ENCODE measurements at places on chromosomes 4 and X.

GRCh38 chr4:3471886-3472285 is 8.8 kb downstream of the DOK7 start:
- DNase-seq: no peak

DNA sequence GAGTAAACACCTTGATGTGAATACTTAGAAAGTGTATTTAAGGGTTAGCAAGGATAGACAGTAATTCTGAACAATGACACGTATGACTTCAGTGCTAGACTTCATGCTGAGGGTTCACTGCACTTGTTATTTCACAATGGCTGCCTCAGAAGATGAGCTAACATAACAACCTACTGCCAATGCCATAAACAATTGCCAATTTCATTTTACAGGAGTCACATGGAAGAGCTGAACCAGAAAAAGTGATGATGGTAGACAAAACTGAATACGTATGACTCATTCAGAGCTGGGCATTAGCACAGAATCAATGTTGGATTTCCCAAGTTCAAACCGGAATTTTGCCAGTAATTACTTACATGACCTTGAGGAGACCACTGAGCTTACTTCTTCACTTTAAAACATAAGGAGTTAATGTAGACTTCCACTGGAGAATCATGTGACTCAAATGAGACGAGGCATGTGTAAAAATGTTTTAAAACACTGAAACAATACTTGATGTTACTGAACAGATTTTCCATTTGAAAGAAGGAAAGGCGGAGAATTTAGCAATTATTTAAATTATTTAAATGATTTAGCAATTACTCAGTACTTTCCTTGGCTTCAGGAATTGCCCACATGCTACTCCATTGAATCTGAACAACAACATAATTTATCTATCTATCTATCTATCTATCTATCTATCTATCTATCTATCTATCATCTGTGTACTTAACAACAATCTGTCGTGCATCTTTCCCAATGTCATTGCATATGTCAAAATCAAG is 868.5 kb upstream of the SLIT2 start:
- no peak for DNase-seq

GRCh38 chrX:119228512-119229252 is 7.4 kb upstream of the PGRMC1 start:
- peak; percentile 70 for DNase-seq

GRCh38 chr4:87399954-87400353 is 9.0 kb upstream of the HSD17B11 start:
- DNase-seq: no peak

DNA sequence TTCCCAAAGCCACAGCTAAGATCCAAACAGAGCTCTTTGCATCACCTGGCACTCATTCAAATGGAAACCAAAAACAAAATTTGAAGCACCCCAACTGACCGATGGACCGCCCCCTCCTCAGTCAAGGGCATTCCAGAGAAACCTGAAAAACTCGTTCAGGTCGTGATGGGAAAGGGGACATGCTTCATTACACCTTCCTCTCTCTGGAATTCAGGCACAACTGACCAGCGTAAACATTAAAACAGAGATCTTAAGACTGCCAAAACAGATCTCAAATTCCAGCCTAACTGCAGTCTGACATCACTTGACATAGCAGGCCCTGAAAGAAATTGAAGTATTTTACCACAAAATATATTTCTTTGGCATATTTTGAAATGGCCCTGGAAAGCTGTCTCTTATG is 28.5 kb downstream of the PTTG2 start:
- no peak for DNase-seq

- DNase-seq: peak; percentile 10
Observed at GRCh38 chr4:168618577-168619265, 121.9 kb downstream of the PALLD start.

DNA sequence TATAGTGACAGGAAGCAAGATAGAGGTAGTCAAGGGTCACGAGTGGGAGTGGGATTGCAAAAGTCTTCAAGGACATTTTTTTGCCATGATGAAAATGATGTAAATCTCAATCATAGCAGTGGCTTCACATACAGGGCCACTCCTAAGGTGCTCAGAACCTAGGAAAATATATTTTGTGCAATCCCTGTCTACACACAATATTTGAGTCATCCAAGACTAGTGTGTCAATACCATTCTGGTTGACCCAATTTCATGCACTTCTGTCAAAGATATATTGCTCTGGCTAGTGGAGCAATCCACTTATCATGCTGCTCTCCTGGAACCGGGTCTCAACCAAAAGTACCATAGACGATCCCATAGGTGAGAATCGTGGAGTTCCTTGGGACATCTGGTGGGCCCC is 24.2 kb upstream of the XPNPEP2 start:
- no peak for DNase-seq

DNA sequence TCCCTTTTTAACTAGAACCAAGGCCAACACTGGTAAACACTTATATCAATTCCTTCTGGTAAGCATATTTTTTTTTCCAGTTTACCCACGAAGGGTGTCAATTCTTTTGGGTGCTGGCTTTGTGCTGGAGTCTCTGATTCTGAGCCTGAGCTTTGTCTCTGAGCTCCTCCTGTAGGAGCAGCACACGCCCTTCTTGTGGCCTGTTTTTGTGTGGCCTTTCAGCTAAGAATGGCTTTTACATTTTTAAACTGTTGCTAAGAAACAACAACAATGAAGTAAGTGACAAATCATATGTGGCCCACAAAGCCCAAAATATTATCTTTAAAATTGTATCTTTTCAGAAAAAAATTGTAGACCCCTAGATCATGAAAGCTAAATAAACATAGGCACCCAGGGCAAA is 98.0 kb upstream of the TBC1D9 start:
- no peak for DNase-seq

DNA sequence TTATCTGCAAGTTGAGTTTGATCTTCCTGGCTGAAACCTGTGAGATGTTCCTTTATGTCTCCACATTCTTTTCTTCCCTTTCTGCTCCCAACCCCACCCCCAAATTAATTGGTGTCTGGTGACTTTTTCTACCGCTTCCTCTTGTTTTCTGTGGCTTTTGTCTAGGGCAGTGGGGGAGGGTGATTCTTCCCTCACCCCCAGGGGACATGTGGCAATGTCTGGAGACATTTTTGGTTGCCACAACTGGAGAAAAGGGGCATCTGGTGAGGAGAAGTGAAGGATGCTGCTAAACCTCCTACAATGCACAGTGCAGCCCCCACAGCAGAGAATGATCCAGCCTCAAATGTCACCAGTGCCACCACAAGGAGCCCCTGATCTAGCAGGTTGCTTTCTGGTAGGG is 152.9 kb downstream of the NHS start:
- no peak for DNase-seq

DNA sequence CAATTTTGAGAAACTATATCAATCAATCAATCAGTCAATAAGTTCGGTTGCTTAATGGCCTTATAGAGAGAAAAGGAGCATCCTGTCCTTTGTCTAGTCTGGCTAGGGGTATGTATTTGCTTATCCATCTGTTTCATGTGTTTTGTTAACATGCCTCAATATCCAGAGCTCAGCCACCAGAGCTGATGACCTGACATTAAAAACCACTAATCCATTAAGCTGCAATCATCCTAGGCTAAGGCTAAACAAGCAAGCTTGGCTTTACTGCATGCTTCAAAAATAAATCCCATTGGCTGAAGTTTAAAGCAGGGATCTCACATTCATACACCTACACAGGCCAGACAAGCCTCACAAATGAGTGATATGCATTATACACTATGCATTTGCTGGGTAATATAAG is 139.7 kb downstream of the INPP4B start:
- DNase-seq: no peak

DNA sequence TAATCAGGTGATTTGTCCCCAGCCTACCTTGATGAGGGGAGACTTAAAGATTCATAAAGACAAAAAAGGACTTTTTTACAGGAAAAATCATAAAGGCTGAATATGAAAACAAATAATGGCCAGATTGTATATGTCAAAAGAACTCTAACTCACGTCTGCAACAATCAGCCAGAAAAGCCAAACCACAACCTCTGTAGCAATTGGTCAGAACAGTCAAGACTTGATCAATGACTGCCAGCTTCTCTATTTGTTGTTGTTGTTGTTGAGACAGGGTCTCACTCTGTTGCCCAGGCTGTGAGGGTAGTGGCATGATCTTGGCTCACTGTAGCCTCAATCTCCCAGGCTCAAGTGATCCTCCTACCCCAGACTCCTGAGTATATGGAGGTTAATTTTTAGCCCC is 35.9 kb upstream of the PPA2 start:
- no peak for DNase-seq

- DNase-seq: no peak
Observed at GRCh38 chrX:108216919-108217571, 125.5 kb downstream of the ATG4A start.

GRCh38 chr4:21469438-21470300 is 478.9 kb downstream of the KCNIP4 start:
- peak; percentile 43 for DNase-seq

DNA sequence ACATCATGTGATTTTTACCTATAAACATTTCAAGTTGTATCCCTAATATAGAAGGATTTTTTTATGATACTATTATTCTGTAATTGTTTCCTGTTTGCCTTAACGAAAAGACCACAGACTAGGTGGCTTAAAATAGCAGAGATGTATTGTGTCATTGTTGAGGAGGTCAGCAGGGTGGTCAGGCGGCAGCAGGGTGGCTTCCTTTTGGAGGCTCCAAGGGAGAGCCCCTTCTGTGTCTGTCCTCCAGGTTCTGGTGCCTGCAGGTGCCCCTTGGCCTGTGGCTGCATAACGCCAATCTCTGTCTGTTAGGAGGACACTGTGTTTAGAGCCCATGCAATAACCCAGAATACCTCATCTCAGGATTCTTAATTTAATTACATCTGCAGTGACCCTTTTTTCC is 118.1 kb downstream of the TBL1X start:
- DNase-seq: no peak

DNA sequence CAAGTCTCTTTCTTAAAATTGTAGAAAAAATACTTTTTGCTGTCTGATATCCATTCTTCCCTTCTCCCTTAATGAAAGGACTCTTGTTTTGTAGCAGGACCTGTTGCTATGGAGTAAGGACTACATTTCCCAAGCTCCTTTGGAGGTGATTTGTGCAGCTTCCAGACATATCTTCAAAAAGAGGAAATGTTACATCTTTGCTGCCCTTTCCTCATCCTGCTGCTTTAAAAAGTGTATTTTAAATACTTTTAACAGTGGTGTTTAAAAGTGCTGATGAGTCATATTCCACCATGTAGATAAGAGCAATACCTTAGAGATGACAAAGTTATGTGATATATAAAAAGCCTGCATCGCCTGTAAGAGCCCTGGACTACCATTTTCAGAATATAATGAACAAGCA is 98.7 kb downstream of the CFAP299 start:
- peak; percentile 14 for DNase-seq

DNA sequence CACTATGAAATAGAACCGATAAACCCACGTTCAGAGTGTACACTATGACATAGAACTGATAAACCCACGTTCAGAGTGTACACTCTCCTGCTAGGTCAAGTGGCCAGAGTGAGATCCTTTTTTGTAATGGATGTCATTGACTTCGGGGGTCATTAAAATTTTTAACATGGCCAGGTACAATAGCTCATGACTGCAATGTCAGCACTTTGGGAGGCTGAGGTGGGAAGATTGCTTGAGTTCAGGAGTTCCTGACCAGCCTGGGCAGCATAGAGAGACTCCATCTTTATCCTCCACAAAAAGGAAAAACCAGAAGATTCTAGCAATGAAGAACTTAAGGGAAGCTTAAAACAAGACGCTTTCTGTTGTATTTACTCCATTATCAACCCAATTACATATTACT is 439.7 kb upstream of the FRG1 start:
- no peak for DNase-seq

DNA sequence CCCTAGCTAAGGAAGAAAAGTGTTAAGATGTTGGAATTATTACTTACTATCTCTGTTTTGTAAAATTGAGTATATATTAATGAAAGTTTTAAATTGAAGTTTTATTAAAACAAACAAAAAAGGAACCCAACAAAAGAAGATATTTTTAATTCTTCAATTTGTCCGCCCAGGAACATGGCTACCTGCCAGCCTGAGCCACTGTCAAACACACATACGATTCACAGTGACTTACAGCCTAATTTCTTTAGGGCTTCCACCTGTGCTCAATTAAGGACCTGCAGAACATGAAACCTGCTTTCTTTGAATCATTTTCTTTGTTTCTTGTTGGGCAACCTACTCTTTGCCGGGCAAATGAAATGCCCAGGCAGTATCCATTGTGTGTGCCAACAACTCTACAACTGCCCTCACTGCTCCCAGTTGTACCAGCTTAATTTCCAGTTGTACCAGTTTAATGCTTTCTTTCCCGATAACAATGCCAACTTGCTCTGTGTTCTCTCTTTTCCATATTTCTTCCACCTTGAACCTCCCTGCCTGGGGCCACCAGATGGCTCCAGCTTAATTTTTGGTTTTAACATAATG is 181.7 kb downstream of the GBA3 start:
- no peak for DNase-seq

- DNase-seq: no peak
Observed at GRCh38 chr4:107843391-107843790, 18.7 kb downstream of the SGMS2 start.

GRCh38 chr4:166143227-166143626 is 270.2 kb downstream of the TLL1 start:
- DNase-seq: peak; percentile 42
